ENCODE measurements at places on chromosomes 12 and 14.
A peak's percentile ranks its signal among the peaks of the same experiment; 100 is the strongest.

GRCh38 chr12:51036279-51036678 is 10.1 kb upstream of the SLC11A2 start:
- no peak for DNase-seq

- no peak for DNase-seq
Measured at GRCh38 chr14:102779084-102779462, 1.8 kb downstream of the TRAF3 start.

DNA sequence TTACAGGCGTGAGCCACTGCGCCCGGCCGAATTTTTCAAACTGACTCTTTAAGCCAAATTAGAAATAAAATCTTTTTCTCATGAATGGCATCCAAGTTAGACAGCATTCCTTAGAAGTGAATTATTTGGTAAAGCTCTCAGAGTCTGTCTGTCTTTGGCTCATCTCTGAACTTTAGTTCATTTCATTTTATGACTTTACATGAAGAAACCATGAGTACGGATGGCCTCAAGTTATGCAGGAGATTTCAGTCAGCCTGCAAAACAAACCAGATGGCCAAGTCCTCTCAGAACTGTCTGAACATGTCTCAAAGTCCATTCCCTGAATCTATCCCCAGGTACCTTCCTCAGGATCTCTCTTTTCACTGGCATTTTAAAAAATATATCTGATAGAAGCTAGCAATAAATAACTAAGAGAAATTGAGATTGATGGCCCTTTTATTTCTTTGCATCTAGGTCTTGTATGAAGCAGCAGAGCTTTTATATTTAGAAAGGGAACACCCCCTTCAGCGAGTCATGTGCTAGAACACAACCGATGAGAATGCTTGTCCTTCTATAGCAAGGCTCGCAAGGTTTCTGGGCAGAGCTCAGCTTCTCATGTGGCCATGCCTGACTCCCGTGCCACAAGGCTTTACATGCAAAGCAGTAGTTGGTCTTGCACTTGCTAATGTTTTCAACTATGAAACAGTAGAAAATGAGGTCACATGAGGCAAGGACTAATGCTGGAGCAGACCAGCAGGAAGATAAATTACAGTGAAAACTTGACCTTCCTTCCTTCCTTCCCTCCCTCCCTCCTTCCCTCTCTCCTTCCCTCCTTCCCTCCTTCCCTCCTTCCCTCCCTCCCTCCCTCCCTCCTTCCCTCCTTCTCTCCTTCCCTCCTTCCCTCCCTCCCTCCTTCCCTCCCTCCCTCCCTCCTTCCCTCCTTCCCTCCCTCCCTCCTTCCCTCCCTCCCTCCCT is 125.0 kb downstream of the AKAP6 start:
- DNase-seq, result no peak

DNA sequence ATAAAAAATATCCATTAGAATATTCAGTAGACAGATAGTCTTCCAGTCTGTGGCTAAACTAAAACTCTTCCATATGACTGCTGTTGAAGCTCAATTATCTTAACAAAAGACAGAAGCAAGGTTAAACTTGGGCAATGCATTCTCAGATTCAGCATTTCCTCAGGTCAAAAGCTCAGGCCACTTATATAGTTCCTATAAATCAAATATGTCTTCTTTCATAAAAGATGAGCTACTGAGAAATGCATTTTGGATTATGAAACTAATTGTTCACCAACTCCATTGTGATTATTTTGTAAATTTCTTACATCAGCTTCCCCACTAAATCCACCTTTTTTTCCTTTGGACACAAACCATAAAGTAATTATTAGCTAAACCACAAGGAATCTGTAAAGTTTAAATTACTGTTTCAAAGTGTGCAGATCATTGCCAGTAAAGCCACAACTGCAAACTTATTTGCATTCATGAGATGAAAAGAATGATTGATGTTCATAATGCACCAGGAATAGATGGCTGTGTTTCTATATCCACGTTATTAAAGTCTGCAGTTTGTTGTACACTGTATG is 224.4 kb downstream of the FBXL14 start:
- no peak for DNase-seq

- DNase-seq, result no peak
Measured at GRCh38 chr12:103824845-103825244, 16.2 kb downstream of the NT5DC3 start.

- no peak for DNase-seq
Measured at GRCh38 chr14:61034416-61035120, 53.5 kb downstream of the SLC38A6 start.

GRCh38 chr12:121803861-121804416 is at the start of gene SETD1B:
Gene SETD1B, plus strand, starts transcription at chr12:121804009. Its CDS starts 729 bp downstream, at chr12:121804738.
- DNase-seq, result peak; percentile 42

DNA sequence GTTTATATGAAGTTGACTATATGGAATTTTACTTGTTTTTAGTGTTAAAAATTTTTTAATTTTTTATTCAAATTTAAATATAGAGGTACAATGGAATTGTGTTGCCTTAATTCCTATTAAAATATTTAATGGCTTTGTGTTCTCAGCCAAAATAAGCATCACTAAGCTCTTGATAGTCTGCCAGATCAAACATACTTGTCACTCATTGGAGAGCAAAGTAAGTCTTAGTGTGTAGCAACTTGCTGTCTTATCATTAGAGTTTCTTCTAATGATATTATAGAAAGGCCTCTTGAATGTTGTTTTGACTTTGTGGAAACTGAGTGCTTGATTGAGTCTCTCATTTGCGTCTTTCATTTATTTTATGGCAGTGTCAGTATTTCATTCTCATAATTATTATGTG is 10.7 kb downstream of the SFSWAP start:
- DNase-seq, result no peak

- no peak for DNase-seq
Measured at GRCh38 chr12:112906712-112907414, at the start of gene OAS1. Gene OAS1, plus strand, starts transcription at chr12:112906962. Its CDS starts 78 bp downstream, at chr12:112907040.

- no peak for DNase-seq
Measured at GRCh38 chr12:47707355-47707754, 1.5 kb upstream of the RPAP3 start.

DNA sequence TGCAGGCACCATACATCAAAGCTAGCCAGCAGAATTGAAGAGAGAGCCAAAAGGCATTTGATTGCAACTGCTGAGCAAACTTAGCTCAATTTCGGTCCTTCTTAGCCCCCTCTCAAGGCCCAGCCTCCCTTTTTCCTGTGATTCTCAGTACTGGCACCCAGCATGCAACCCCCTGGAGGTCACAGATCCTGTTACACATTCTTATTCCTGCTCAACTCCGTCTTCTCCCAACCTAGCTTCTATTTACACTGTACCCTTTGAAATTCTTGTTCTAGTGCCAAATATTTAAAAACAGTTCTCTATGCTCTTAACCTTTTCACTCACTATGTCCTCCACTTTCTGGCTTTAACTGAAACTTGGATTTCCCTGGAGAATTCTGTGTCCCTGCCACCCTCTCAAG is 131.3 kb upstream of the CPSF6 start:
- DNase-seq, result no peak

DNA sequence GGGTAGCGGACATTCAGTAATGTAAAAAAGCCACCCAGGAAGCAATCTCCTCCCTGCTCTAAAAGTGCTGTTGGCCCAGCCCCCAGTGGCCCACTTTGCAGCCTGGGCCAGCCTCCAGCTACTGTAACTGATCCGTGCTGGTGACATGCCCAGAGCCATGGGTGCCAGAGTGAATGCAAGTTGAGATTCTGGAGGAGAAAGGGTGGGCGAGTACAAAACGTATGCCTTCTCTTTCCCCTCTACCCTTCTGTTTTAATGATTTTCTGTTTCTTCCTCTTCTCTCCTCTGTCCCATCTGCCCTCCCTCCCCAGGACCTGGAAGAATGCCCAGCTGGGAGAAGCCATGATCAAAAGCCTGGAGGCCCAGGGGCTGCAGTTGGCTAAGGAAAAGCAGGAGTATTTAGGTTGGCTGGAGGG is 16.9 kb downstream of the PLEKHD1 start:
- no peak for DNase-seq

DNA sequence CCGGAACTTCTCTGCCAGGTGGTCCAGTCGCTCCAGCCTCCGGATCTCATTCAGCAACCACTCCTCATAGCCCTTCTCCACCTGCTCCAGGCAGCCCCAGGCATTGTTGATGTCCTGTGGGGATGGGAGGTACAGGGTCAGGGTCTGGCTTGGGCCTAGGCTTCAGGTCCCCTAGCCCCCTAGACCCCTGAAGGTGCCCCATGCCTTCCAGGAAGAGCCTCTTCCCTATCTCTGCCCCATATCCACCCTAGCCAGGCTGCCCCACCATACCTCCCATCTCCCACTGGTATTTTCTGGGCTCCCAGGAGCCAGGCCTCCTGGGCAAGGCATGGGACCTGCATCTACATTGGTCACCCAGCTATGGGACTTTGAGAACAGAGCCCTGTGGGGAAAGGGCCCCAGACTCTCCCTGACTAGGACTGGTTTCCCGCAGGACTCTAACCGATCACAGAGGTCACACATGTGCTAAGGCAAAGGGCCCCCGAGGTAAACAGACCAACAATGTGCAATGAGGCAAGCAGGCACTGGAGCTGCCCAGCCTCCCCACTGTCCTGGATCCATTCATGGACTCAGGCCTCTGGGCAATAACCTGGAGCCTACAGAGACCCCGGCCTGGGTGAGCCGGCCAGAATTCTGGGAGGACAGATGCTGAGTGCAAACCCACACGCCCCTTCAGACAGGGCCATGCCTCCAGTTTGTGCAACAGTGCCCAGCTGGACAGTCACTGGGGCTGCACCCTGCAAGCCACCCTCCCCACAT is 88.8 kb downstream of the ACTN1 start:
- no peak for DNase-seq

DNA sequence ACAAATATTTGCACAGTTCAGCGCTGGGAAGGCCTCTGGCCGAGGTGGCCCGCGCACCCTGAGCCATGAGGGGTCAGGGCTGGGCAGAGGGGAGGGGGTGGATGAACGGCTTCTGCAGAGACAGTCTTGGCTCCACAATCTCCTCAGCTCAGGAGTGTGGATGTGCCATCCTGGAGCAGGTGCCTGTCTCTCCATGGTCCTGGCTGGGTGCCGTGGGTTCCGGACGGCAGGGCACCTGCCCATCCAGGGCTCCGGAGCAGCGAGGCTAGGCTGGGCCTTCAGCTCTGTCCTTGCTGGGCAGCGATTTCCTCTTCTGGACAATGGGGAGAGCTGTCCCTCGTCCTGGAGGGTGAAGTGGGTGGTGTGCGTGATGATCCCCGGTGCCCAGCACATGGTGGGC is 55.6 kb downstream of the KIF26A start:
- no peak for DNase-seq

DNA sequence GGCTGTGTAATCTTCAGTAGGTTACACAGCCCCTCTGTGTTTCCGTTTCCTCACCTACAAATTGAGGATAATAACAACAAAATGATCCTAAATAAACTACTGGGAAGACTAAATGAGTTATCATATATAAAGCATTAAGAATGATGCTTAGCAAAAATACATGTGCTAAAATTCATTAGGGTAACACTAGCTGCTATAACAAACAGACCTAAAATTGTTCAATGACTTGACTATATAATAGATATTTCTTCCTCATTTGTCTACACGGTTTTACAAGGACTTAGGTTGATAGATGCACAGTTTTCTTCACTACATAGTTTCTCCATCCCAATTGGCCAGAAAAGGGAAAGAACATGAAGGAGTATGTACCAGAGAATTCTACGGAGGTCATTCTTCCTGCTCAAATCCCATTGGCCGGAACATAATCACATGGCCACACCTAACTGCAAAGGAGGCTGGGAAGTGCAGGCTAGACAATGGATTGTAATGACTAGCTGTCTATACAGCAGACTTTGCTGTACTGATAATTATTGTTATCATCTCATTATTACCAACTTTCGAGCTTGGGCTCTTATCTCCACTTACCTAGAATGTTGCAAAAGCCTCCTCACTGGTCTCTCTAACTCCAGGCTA is 223.5 kb upstream of the NUDT4 start:
- DNase-seq, result no peak

GRCh38 chr12:101915841-101916240 is 38.5 kb downstream of the DRAM1 start:
- DNase-seq, result no peak

DNA sequence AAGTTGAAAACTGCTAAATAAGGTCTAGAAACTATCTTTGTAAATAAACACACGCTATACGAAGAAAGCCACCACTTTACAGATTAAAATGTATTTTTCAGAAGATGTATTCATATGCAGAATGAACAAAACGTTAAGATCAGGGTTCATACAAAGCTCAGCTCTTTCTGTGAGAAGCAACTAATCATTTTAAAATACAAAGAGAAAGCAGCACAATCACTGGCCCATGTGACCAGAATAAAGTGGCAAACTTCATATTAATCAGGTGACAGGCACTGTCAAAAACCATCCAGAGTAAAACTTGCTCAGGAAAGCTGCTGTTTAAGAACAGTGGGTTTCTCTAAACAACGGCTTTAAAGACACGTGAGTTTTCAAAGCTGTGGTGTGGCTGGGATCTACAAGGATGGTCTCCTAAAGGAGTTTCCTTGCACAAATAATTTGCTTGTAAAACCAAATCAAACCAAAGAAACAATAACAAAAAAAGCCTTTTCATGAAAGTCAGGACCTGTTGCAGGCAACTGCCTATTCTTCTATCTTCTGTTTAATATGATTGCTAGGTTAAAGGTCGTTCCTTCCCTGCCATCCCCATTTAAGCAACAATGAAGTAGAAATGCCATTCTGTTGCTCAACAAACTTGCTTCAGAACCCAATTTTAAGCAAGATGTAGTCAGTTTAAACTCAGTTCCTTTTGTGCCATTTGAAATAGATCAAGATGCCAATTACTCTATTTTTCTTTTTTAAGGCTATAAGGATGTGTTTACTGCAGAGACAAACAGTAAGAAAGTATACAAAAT is 22.3 kb downstream of the SEL1L start:
- DNase-seq, result no peak

GRCh38 chr12:127559349-127560040 is 707.5 kb upstream of the TMEM132C start:
- DNase-seq, result peak; percentile 14

DNA sequence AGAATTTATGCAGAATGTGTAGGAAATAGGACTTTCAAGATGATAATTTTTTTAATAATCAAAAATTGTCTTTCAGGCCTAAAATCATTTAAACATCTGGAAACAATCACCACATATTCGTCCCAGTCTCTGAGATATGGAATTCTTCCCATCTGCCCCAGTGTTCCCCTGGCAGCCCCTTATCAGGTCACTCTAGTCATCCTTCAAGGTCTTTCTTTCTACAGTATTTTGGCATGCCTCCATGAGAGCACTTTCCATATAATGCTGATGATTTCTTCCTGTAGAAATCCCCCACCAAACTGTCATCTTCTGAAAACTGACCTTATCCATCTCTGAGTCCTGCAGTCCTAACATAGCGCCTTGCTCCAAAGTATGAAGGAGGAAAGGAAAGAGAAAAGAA is 422.1 kb downstream of the RPS29 start:
- DNase-seq, result no peak

DNA sequence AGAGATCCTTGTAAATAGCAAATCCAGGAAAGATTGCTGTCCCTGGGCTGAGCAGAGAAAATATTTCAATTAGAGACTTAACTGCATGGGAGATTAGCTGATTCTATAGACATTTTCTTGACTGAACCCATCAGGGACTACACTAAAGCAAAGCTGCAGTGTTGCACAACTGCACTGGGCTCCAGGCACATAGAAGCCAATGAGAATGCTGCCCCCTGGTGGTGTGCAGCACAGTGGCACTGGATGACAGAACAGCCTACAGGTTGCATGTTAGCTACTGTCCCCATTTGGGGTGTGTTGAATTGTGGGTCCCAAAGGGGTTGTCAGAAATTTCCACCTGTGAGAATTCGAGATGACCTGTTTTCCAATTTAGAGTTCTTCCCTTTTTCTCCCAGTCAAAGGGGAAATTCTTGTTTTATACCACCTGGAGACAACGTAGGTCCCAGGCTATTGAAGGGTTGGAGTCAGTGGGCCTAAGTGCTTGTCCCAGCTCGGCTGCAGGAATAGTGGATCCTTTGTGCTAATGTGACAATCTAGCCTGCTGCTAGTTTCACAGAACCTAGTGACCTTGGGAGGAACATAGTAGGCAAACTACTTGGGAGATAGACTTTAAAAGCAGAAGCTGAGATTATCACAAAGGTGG is 114.7 kb downstream of the SLC8A3 start:
- DNase-seq, result no peak
